ENCODE measurements at places on chromosomes 7 and 10.

GRCh38 chr7:77409739-77410547, 6.2 kb downstream of the GSAP start:
- no peak for DNase-seq

- DNase-seq, result no peak
Observed at GRCh38 chr7:150736864-150737263, 354 bp upstream of the GIMAP5 start.

DNA sequence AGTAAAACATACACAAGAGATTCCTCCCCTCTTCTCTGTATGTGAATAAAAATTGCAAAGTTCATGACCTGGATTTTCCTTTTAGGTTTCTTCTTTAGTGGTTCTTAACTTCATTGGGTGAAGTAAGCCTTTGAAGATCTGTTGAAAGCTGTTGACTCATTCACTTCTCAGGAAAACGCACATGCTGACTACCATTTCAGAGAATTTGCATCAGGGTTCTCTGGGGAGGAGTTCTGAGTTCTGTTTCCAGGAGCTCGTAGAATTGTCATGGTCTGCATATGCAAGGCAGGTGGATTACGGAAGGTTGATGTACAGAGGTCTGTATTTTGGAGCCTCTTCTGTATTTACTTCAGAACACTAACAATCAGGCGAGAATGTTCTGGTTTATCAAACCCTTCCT, 962 bp upstream of the SLC26A4 start:
- DNase-seq, result no peak

DNA sequence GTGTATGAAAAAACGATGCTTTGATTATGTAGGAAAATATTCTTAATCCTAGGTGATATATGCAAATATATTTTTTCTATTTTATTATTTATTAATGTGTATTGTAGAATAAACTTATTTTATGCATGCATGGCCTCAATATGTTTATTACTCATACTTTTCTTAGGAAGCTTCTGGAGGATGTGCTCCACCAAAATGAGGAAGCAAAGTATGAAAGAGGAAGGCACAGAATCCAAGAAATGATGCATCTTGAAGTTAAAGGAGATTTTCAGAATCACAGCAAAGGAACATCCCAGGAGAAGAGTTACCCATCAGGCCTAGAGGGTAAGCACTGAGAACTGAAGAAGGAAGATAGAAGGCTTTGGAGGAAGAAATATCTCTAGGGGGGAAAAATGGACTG, 35.0 kb upstream of the MRPS16 start:
- no peak for DNase-seq

DNA sequence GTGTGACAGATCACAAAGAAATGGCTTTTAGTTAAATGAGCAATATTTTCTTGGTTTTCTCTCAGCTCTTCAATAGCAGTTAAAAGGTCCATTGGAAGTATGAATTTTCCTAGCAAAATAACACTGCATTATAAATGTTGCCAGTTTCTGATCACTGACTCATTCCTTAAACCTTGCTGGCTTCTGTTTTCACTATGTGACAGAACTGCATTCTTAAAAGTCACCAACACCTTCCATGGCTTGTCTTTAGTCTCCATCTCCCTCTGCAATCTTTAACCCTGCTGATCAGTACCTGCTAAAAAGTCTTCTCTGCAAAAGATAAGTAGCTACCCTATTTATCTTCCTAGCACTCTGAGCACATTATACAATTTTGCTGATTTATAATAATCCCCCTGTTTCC, 405.0 kb upstream of the LRRN3 start:
- no peak for DNase-seq

DNA sequence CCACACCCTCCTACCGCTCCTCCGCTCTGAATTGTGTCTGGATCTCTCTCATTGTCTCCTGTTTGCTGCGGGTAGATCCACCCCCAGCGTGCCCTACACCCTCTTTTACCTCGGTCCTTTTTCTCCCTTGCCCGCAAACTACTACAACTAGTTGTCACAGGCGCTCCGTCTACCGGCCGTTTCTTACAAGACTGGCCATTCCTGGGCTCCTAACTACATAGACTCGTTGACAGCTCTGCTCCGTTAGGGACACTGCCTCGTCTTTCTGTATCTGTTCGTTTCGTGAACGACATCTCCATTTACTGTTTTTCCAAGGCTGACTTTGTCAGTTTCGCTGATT, 786 bp downstream of the TAF3 start:
- no peak for DNase-seq

DNA sequence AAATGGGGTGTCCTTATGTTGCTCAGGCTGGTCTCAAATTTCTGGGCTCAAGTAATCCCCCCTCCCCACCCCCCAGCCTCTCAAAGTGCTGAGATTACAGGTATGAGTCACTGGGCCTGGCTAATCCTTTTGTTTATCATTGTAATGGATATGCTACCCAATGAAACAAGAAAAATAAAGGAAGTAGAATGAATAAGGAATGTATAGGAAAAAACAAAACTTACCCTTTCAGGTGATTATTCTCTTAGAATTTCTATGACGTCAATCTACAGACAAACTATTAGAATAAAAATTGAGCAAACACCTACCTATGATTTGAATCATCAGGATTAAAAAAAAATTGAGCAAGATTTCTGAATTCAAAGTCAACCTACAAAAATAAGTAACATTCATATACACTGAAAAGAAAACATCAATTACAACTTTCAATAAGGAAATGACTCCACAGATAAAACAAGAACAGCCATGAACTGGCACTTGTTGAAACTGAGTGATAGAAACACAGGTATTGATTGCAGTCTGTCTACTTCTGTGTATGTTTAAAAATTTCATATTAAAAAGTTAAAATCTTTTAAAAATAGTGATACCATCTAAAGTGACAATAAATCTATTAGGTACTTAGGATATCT, 12.2 kb downstream of the ADAM12 start:
- no peak for DNase-seq

DNA sequence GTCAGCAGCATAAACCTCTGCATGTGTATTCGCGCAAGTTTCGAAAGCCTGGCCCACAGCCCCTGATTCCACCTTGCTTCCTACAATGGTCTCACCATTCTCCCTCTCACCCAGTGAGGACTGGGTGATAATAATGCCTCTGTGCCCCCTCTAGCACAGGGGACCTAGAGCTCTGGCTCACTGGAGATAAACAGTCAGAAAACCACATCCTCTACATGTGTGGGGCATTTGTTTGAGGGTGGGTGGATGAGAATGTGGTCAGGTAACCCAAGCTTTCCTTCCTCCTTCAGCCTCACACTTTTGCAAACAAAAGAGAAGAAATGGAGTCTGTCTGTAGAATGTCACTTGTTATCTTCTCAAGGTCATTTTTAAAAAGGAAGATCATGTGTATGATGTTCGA, 373.5 kb downstream of the KCNMA1 start:
- no peak for DNase-seq

DNA sequence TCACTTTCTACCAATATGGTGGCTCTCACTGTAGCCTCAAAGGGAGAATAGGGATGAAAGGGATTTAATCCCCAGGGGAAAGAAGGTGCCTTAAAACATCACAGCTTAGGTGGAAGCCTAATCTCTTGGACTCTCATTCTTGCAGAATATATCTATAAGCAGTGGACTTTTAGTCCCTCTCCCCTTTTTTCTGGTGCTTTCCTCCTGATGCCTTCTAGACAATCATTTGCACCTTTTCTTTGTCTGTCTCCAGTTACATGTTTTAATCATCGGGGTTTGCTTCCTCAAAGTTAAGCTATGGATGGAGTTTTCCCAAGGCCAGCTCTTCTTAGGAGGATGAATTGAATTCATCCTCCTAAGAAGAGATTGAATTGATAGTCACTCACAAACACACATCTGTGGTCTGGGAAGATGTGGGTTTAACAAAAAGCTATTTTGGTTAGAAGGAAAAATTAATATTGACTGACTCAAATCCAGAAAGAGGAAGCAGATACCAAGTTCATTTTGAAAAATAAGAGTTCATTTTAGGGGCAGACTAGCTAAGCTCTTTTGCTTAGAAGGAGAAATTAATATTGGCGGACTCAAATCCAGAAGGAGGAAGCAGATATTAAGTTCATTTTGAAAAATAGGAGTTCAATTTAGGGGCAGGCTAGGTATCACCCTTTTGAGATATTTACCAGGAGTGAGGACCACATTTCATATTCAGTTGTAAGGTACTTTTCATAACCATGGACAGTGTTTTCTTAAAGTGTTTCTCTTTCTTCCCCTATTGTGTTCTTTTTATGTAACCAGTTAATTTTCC, 35.2 kb upstream of the PLEKHS1 start:
- no peak for DNase-seq

DNA sequence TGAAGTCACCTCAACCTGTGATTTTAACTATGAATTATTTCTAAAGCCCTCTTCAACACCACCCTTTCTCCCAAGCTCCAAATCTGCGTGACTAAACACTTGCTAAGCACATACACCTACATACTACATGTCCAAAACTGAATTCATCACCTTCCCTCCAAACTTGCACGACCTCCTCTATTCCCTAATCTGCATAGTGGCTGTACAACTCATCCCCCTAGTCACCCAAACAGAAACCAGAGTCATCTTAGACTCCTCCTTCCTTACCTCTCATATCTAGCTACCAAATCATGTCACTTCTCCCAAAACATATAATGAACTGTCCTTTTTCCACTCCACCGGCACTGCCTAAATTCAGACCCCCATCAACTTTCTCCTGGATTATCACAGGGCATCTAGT, 16.2 kb downstream of the ARHGAP21 start:
- DNase-seq, result no peak

GRCh38 chr7:73907554-73908122, 46.7 kb downstream of the TMEM270 start:
- no peak for DNase-seq

GRCh38 chr10:128863823-128864405, 603.1 kb upstream of the MGMT start:
- DNase-seq, result no peak

DNA sequence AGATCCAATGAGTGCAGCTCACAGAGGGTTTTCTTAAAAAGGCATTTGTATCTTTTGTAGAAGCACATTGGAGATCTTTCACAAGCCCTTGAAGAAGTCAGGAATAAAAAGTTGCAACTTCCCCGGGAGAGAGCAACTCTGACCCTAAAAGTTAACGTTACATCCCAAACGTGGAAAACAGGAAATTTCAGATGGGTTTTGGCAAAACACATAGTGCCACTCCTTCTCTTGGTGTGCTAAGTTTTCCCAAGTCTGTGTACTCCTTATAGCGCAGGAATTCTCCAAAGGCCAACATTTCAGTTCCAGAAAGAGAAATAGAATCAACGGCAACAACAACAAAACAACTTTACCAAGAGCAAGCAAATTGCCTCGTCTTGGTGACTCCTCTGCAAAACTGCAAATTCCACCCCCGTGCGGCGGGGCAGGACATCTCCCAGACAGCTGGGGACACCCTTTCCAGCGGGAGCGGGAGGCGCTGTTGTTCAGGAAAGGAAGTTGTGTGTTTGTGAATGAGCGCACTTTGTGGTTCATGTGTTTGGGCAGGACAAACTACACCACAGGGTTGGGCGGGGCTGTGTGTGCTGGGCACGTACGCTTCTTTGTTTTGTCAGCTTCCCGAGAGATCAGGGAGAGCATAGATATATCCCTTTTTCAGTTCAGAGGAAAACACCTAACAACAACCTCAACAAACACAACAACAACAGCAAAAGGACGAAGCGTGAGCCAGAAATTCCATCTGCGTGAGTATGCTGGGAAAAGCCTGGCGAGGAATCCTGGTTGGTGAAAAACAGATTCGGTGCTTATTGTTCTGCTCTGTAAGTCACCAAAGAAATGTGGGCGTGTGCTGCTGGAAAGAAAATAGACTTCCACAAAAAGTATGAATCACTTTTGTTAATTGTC, 294.7 kb upstream of the PITRM1 start:
- no peak for DNase-seq

DNA sequence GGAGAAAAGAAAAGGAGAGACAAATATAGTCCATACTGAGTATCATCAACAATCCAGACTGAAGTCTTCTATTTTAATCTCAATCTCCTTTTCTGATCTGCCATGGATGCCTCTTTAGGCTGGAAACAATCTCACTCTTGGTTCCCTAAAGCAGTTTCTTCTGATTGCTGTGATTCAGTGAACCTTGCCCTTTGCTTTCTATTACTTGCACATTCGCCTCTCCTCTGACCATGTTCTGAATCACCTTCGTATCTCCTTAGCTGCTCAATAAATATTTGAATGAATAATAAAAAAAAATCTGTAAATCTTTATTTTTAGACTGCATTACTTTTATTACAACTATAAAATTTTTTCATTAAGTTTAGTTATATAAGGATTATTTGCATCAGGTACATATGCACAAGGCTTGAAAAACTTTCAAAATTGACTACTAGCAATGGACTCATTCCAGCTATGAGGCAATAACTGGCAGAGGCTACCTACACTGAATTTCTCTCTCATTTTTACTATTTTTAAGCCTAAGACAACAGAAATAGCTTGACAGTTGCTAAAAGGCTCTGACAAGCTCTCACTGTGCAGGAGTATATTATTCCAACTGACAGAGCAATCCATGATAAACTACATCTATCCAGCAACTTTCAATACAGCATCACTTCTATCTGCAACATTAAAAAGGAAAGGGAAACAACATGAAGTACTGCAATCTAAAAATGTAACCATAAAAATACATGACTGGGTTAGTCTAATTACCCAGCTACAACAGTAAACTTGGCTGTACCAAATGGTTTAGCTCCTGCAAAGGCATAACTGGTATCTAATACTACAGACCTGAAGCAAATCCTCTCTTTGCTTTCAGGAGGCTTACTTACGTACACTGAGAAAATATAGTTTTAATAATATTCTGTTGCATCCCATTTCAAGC, 25.6 kb downstream of the TM9SF3 start:
- no peak for DNase-seq

GRCh38 chr10:69479240-69480067, 28.2 kb downstream of the TSPAN15 start:
- no peak for DNase-seq

GRCh38 chr10:21661935-21662334, 127.9 kb downstream of the MLLT10 start:
- DNase-seq, result no peak

- DNase-seq, result peak; percentile 26
Observed at GRCh38 chr10:132616170-132616995, 78.8 kb downstream of the INPP5A start.

GRCh38 chr7:24494832-24495231, 78.4 kb upstream of the PALS2 start:
- no peak for DNase-seq
